ENCODE measurements at places on chromosomes 3 and 15.

GRCh38 chr15:56765251-56765650, 31.9 kb upstream of the ZNF280D start:
- DNase-seq, result peak; percentile 66

- DNase-seq, result no peak
Measured at GRCh38 chr3:169172535-169172934, 491.0 kb downstream of the MECOM start.

GRCh38 chr15:72375501-72375845, 341 bp downstream of the HEXA start:
- no peak for DNase-seq

- DNase-seq, result no peak
Measured at GRCh38 chr15:62138124-62138523, 27.0 kb downstream of the C2CD4B start.

DNA sequence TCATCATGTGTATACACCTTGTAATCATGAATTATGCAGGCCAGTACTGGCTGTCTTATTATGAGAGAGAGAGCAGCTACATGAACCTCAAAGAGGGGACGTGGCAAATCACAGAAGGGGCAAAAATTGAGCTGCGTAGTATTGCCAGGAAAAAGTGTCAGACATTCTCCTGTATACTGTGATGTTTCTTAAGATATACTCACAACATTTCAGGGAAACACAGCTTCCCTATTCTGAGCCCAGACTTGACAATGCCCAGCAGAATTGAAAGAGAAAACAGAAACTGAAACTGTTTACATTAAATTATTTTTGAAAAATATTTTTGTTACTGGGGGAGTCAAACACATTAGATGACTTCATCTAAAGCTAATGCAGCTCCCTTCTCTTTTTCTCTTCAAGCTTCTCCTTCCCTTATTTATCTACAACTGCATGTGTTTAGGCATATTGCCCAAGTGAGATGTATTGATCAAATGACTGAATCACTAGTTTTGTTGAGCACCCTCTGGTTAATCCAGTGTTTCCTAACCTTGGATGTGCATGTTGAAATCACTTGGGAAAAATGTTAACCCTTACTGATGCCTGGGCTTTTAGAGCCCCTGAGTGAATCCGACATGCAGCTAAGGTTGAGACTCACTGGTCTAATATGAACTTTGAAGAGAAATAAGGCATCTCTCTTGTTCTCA, 39.5 kb downstream of the CADPS start:
- no peak for DNase-seq

DNA sequence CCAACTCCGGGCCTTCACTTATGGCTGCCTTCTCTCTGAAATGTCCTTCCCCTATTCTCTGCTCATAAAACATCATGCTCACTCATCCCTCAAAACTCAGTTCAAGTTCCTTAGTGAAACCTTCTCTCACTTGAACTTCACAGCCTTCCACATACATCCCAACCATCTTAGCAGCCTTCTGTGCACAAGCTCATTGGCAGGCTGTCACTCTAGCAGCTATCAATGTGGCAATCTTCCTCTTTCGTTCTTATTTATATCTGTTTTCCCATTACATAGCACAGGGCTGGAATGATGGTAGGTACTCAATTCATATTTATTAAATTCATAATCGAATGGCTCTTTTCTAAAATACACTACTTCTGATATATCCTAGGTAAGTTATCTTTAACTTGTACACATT, 66.4 kb upstream of the MCTP2 start:
- DNase-seq, result no peak

DNA sequence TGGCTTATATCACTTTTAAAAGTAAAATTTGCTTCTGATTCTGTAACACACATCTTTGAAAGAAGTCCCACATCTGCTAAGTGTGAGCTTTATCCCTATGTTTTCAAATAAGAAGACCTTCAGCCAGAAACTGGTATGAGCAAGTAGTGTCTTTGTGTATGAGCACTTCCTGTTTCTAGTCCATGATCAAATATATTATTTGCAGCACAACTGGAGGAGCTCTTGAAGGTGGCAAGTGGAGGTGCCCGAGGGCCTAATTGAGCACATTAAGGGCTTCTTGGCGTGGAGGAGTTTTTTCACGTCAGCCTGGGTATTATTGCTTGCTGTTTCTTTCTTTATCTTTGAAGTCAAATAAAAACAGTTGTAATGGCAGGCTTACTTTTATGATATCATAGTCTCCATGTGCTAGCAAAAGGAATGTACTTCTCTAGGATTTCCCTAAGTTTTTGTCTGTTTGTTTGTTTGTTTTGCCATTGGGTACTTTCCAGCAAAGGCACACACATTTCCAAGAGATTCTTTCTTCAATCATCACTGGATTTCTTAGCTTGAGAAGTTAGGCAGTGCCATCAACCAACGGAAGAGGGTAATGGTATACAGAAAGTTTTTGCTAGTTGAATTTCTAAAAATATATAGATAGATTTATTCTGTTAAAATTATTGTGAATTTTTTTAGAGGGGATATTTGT, 68.1 kb downstream of the MEIS2 start:
- DNase-seq, result no peak

- DNase-seq, result no peak
Measured at GRCh38 chr15:91694131-91694830, 159.2 kb upstream of the SLCO3A1 start.

GRCh38 chr3:147630921-147631415, 221.8 kb downstream of the ZIC1 start:
- DNase-seq, result no peak

- no peak for DNase-seq
Measured at GRCh38 chr3:101638261-101638745, 38.6 kb downstream of the ZBTB11 start.

GRCh38 chr3:101464235-101464634, 48.8 kb downstream of the SENP7 start:
- no peak for DNase-seq

DNA sequence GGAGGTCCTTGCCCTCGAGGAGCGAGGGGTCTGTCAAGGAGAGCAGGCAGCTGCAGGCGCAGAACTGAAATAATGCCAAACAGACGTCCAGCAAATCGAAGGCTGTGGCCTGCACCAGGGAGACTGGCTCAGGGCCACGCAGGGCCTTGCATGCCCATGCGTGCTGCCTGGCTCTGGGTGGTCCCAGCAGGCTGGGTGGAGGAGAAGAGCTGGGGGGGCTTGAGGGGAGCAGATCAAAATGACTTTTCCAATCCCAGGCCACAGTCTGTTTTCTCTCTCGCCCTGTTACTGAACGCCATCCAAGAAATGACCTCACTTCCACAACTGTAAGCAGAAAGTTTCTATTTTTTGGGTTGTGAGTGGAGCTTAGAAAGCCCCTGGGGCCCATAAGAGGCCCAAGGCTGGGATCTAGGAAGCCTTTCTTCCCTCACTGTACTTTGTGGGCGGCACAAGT, 96.9 kb upstream of the RPL32 start:
- DNase-seq, result no peak

DNA sequence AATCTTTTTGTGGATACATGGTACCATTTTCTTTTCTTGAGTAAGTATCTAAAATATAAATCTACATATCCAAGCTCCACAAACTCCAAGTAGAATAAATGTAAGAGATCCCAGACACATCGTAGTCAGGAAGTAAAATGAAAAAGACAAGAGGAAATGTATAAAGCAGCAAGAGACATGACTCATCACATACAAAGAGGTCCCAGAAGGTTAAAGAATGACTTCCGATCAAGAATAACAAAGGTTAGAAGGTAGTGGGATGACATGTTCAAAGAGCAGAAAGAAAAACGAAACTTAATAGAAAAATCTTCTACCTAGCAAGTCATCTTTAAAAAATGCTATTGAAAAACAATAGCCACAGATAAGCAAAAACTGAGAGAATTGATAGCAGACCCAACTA, 705.8 kb downstream of the NR2F2 start:
- no peak for DNase-seq

DNA sequence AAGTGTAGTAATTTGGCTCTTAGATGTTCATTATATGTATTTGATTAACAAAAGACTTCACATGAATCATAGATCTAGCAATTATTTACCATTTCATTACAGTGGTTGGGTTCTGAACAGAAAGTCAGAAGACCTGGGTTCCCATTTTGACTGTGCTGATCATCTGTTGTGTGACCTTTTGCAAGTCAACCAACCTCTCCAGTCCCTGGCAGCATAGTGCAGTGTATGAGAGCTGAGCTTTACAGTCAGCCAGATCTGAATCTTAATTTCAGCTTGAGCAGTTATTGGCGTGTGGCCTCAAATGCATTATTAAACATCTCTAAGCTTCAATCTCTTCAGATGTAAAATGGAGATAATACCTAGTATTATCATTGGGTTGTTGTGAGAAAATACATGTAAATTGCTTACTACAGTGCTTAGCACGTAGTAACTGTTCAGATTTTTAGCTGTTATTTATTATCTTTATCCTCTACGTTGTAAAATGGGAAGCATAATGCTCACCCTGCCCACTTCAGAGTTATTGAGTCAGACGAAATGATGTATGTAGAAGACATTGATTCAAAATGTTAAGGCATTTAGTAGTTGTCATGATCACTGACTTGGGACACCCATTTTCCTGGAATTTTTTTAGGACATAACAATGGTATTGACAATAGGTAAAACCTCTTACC, 104.0 kb downstream of the KLHL25 start:
- no peak for DNase-seq

- DNase-seq, result no peak
Measured at GRCh38 chr15:100928632-100929280, 9.6 kb downstream of the LRRK1 start.

DNA sequence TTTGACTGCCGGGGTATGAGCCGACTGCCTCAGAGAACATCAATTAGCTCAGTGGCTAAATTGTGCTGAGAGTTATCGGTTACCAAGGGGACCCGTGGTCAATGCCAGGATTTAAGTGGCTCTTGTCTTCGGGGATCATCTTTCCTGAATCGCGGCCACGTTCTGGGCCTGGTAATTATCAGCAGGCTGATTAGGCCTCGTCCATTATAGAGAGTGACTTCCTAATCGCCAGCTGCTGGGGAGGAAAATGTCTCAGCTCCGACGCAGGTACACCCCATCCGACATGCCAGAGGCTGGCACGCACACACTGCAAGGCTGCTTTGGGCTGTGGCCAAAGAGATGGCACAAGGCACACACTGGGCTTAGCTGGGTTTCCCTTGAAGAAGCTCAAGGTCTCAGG, 10.6 kb downstream of the TRH start:
- DNase-seq, result no peak

DNA sequence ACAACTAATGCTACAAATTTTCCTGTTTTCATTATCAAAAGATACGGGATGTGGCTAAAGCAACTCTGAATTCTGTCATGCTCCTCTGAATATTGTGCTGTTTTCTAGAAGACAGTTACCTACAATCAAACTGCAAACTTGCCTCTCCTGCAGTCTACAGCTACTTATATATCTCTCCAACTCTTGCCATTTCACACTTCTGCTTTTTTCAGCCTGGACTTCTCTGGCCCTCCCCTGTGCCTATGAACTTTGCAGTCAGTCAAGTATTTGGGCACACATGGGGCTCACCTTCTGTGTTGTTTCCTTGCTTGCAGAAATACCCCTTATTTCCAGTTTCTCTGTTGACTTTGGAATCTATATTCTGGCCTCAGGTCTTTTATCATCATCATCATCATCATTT, 575.6 kb downstream of the GRM7 start:
- no peak for DNase-seq

- no peak for DNase-seq
Measured at GRCh38 chr3:21356402-21356801, 394.6 kb downstream of the ZNF385D start.

Data from Jurkat, Clone E6-1 (cell line).